Cortex of kidney (tissue), 1 donor: ENCODE measurements at places on chromosomes 12 and 14.

- DNase-seq = no peak
Observed at GRCh38 chr12:32891956-32892355, 4.6 kb downstream of the PKP2 start.

GRCh38 chr14:81018251-81018650 lies 62.8 kb downstream of the TSHR start:
- no peak for DNase-seq

DNA sequence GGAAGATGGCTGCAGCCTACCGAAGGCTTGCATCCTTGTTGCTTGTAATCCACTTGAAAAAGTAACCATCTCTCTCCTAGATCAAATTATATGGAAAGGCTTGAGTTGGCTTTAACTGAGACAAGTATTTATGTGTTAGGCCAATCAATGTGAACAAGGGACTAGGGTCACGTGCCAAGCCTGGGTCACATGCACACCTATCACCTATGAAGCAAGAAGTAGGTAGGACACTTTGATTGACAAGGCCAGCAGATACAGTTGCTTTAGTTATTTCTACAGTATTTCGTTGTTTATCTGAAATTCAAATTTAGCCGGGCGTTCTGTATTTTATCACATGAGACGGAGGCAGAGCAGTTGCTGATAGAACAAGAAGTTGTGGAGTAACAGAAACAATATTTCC lies 212.3 kb upstream of the OTX2 start:
- DNase-seq = no peak

DNA sequence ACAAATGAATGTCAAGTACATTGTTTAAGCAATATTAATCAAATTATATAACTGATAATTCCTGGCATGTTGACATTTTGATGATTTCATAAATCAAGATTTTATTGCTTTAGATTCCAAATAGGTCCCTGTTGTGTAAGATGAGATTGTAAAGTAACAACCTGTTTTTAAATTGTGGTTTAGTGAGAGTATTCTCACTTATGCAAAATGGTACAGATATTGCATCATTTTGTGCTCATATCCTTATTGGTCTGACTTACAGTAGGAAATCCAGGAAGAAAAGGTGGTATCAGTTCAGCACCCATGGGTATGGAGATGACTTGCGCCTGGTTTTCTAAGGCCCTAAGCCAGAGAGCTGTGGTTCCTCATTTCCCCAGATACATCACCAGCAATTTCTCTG lies 165.5 kb downstream of the KIF21A start:
- no peak for DNase-seq

DNA sequence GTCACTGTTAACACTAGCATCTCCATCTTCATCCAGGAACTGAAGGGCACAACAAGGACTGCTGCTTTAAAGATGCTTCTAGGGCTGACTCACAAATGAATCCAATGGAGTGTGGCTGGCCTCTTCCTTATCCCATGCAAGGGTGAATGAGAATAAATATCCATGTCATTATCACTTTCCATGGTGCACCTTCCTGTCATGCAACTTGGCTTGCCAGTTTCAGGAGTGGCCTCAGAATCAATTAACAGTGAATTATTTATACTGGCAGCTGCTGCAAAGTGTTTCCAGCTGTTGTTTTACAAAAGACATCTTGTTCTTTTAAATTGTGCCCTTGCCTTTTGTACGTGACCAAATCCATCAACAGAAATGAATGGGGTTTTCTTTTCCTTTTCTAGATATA lies 499.3 kb upstream of the TMEM132C start:
- no peak for DNase-seq
